A549 treated with GW870086 at 1 μM for 4 hours (cell line): ENCODE measurements at places on chromosomes 5 and 9. TPM values are rescaled to one million over a fixed set of nuclear protein-coding genes. Genes with fewer than 3 reads are reported as not detected.

GARIN3 gene
- not detected in 5 replicates for total RNA-seq

LRRC70 gene
- total RNA-seq, result 0.07 to 0.32 TPM (median 0.16 TPM) in 5 replicates

PRR16 gene
- total RNA-seq, result 0.12 TPM in 1 of 5 replicates, not detected in the others

TLX3 gene
- not detected in 5 replicates for total RNA-seq

PRSS3 gene
- 12.8 to 18.7 TPM (median 14.2 TPM) in 5 replicates for total RNA-seq

SPATA31E1 gene
- not detected in 5 replicates for total RNA-seq

CORO2A gene
- 0.81 to 1.4 TPM (median 1.2 TPM) in 5 replicates for total RNA-seq

TMEM174 gene
- not detected in 5 replicates for total RNA-seq

CCNB1 gene
- 258 to 287 TPM (median 273 TPM) in 5 replicates for total RNA-seq

PCDHA7 gene
- 0.08 to 0.13 TPM (median 0.10 TPM) in 5 replicates for total RNA-seq

DEPDC1B gene
- 14.6 to 18.6 TPM (median 15.0 TPM) in 5 replicates for total RNA-seq

NOXA1 gene
- total RNA-seq, result 0.91 to 2.0 TPM (median 1.3 TPM) in 5 replicates

CCDC192 gene
- total RNA-seq, result not detected in 5 replicates

TCF7 gene
- total RNA-seq, result 9.9 to 12.3 TPM (median 11.3 TPM) in 5 replicates

VLDLR gene
- 17.6 to 21.6 TPM (median 20.8 TPM) in 5 replicates for total RNA-seq

ARHGEF37 gene
- total RNA-seq, result 1.3 to 1.5 TPM (median 1.4 TPM) in 5 replicates

ANKRD18B gene
- 3.3 to 7.2 TPM (median 6.8 TPM) in 5 replicates for total RNA-seq

GZMA gene
- total RNA-seq, result not detected in 5 replicates
